ENCODE measurements at places on chromosomes 1 and 21.

GRCh38 chr21:44892536-44893277, 19.2 kb upstream of the PTTG1IP start:
- peak; percentile 40 for DNase-seq

DNA sequence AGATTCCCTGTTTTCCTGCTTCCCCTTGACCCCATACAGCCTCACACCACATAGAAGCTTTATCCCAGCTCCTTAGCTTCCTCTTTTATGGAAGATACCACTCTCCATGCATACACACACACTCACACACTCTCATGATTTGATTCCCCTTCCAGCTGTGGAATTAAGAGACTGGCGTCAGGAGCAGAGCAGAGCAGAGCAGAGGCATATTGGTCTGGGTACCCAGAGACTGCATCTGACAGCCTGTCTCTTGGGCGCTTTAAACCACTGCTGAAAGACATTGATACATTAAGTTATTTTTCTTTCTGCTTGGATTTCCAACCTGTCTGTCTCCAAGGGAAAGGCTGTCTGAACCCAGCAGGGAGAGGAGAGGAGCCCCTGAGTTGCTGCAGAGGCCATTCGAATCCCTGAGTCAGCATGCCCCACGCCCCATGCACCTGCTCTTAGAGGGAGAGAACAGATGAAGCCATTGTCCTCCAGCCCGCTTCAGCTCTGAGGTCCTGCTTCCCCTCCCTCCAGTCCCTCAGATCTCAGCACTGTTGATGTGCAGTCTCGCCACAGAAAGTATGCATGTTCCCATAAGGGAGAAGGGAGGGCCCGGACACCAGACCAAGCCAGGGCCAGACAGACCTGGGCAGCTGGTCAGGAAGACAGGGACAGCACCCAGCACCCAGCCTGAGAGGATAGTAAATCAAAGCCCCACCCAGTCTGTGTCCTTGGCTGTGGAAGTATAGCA, 66.7 kb upstream of the GJB5 start:
- no peak for DNase-seq

GRCh38 chr1:73674945-73675561, 522.9 kb downstream of the LRRIQ3 start:
- peak; percentile 15 for DNase-seq

DNA sequence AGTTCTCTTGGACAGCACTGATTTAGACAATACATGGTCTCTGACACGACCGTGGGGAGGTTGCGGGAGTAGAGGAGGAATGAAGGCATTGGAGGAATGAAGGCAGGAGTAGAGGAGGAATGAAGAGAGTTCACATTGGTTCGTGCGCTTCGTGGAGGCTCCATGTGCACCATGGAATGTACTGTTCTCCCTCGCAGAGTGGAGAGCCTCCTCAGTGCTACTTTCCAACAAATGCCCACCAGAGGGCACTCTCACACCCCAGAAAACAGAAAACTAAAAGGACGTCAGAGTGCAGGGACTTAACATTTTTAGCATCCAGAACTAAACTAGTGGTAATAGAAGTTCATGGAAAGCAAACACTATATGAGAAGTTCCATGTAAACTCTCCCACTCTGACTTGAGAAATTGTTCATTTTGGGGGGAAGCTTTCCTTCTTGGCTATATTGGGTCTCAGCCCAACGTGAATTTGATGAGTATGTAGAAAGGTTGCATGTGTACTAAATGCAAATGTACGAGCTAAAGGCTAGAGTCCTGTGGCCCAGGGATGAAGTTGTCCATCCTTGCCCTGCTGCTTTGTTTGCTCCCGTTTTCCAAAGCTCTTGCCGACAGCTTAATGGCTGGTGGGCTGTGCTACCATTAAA, 211.6 kb downstream of the LMX1A start:
- DNase-seq, result peak; percentile 48

DNA sequence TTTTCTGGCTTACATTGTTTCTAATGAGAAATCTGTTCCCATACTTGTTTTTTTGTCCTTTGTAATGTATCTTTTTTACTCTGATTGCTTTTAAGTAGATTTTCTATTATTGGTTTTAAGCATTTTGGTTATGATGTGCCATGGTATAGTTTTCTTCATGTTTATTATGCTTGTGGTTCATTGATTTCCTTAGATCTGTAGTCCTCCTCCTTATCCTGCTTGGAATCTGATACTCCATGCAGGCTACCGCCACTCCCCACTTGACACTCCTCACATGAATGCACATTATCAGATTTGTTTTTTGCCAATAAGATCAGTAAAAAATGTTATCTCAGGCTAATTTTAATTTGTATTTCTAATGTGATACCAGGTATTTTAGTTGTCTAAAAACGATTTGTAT, 20.8 kb downstream of the UROD start:
- no peak for DNase-seq
